ENCODE measurements at places on chromosomes 5 and 9.

DNA sequence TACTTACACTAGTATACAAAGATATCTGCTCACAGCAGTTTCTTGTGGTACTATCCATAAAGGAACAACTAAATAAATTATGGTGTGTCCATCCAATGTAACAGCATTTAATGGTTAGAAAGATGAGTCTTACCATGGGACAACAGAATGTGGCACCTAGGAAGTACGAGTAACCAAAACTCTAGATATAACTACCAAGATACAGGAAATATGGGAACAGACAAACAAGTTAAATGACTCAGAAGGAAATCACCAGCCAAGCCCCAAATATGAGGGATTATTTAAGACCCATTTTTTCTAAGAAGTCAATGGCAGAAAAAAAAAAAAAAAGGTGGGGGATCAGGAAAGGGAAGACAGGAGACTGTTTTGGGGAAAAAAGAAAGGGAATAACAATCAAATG is 294.8 kb downstream of the PRELID2 start:
- no peak for DNase-seq

- DNase-seq: no peak
These were observed 141.6 kb downstream of the BOD1 start for GRCh38 chr5:173474881-173475287.

- no peak for DNase-seq
These were observed 428 bp downstream of the SLCO4C1 start for GRCh38 chr5:102295534-102296177.

- DNase-seq: no peak
These were observed 99.1 kb upstream of the PRRC1 start for GRCh38 chr5:127418367-127418766.

GRCh38 chr5:163914910-163915309 is 409.5 kb downstream of the MAT2B start:
- DNase-seq: no peak

GRCh38 chr9:71514344-71514975 is 253.9 kb downstream of the CEMIP2 start:
- DNase-seq: no peak

DNA sequence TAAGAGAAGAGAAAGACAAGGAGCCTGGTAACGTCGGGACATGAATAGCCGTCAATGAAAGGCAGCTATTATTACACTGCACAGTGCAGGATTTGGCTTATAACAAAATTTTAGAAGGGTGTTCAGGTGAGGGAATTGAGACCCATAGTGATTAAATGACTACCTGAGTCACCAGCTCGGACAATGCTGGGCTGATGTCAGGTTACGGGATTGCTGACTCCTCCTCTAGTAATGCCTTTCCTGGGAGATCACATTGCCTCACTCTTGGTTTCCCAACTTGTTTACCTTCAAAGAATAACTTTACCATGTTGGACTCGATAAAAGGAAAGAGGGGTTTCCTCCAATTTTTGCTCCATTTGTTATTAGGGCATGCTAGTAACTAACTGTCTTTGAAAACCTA is 132.6 kb downstream of the GHR start:
- DNase-seq: no peak

DNA sequence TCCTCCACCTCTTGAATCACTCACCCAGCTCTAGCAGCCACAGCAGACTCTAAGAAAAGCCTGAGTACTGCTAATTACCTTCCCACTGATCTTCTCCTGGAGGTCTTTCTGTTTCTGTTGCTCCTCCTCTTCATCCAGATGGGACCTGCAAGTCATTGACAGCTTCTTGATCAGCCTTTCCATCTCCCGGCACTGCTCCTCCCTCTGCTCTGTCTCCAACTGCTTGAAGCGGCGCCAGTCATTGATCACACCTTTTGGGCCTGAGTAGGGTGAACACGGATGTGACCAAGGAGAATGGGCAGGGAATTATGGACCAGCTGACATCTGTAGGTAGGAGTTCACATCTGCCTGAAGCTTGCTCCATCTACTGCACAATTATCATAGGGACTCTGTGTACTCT is 5.5 kb downstream of the PDCL start:
- no peak for DNase-seq

DNA sequence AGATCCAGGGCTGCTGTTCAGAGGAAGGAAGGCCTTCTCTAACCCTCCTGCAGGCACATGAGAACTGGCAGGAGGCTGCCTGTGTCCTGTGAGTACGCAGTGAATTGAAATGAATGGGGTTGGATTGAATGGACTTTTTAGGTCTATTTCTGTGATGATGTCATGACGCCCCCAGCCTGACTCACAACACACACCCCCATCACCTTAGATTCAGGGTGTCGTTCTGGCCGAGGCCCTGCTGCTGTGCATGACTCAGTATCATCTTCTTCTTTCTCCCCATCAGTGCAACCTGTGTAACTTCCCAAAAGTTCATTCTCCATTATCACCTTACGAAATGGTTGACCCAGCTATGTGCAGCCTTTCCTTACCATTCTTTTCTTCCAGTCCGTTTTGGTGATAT is 5.4 kb downstream of the PCAT7 start:
- DNase-seq: no peak

- DNase-seq: no peak
These were observed 47.7 kb downstream of the PWWP2A start for GRCh38 chr5:160071516-160071915.

DNA sequence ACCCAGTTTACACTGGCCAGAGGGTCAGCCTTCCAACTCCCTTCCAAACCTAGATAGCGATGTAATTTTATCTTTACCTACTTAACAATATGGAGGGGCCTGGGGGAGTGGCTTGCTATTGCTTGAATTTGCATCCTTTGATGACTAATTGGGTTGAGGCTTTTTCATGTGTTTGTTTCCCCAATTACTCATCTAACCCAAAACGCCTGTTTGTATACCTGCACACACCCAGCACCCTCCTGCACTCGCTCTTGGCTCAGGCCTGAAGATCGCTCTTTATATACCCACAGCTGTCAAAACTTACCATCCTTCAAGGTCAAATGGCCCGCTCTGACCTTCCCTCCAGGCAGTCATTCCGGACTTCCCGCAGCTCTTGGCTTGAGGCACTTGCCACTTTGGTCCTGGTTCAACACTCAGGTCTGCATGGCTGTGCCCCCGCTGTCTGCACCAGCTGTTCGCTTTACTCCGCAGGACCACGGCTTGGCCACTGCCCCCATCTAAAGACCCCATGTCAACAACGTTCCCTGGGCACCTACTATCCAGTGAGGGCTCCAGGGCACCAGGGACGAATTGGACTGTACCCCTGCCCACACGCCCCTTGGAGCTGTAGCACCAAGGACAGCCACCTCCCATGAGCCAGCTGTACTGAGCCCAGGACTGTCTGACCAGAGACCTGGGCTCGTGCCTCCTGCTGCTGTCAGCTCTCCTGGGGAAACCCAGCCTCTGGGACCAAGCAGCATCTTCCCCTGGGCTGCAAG is 76.1 kb upstream of the ADAMTS2 start:
- no peak for DNase-seq

DNA sequence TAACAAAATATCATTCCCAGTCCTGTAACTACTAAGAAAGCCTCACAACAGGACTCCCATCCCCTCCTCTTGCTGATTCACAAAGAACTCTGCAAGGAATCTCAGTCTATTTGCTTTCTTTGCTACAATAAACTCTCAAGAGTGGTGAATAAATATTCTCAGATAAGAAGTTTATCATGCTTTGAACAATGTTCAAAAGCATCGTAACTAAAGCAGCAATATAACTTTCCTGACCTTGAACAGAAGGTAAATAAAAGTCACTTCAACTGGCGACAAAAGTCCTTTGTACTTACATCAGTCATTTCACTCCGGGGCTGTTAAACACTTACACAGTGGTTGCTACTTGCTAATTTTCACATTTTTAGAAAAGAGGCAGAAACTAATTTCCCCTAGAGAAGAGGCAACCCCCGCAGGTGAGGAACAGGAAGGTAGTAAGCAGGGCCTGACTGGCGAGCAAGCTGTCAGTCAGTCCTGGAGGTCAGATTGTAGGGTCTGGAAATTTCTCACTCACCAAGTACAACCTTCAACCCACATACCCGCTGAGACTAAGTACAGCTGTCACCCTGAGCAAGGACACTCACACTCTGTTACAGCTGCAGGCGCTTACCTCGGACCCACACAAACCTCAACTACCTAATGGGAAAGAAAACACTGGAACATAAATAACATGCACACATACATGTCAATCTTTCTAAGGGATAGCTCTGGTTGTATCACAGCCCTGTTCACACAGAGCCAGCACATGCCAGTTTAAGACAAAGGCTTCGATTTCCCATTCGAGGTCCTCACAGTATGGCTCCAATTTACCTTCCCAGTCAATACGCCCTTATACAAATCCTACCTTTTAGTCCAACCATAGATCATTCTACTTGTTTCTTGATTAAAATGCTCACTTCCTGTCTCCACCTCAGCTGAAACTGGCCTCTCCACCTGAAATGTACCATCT is 104.6 kb upstream of the RETREG1 start:
- no peak for DNase-seq

DNA sequence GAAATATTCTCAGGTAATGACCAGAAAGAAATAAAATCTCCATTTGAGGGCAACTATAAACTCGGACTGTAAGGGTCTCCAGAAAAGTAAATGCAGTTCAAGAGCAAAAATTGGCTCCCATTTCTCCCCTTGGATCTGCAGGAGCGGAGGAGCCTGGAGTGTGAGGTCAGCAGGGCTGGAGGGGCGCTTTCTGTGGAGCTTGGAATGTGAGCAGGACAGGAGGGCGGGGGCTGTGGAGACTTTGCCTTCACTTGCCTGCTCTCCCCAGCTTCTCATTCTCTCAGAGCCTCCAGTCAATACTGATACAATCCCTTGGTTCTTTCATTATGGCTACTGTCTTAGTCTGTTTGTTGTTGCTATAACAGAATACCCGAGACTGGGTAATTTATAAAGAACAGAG is 162.8 kb upstream of the ANKH start:
- no peak for DNase-seq

DNA sequence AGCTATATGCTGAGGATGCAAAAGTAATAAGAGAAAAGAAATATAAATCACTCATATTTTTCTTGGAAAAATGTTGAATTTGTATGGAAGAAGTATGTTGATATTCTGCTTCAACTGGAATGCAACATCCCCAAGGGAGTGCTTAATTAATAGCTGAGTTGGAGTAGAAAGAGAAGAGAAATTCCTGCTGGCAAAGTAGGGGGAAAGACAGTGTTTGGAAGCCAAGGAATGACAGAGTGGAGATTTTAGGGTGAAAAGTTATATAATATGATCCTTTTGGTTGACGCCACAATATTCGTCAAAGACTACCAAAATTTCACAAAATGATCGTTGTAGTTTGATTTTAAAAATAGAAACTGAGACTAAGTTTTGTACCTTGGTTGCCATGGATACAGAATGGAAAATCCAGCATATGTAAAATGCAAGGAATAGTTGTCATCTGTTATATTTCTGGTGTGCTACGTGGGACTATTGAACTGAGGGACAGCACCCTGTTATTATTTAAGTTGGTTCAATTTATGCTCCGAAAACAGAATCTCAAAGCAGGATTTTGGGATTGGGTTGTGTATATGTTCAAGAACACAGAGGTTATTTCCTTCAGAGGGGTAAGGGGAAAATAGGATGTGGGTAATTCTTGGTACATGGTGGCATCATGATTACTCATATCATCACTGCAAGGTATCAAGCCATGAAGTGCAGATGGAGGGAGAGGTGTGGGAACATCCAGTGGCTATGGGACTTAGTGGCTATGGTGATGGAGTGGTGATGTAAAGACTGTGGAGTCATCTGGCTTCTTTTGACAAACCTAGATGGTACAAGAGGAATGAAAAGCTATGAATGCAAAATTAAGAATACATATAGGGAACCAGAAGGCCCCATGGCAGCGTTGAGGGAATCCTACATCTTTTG is 61.0 kb downstream of the SUB1 start:
- DNase-seq: no peak

GRCh38 chr9:121598167-121598964 is 53.1 kb upstream of the DAB2IP start:
- no peak for DNase-seq
